Fibroblast of skin of left quadriceps (primary cell): ENCODE measurements at places on chromosomes 5 and 9.

DNA sequence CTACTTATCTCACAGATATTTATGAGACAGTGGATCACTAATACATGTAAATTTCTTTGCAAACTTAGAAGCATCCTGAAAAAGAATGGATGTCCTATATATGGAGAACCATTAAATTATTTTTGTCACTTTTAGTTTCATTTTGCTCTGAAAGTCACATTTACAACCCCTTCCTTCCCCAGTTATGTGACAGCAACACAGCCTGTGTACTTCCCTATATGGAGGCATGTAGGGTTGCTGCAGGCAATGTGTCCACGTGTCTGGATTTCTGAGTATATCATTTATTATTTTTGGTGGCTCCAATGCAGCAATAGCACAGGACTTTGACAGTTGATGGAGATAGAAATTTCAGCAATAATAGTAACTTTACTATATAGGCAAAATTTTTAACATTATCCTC is 156.4 kb downstream of the ST8SIA4 start:
- no peak for DNase-seq

DNA sequence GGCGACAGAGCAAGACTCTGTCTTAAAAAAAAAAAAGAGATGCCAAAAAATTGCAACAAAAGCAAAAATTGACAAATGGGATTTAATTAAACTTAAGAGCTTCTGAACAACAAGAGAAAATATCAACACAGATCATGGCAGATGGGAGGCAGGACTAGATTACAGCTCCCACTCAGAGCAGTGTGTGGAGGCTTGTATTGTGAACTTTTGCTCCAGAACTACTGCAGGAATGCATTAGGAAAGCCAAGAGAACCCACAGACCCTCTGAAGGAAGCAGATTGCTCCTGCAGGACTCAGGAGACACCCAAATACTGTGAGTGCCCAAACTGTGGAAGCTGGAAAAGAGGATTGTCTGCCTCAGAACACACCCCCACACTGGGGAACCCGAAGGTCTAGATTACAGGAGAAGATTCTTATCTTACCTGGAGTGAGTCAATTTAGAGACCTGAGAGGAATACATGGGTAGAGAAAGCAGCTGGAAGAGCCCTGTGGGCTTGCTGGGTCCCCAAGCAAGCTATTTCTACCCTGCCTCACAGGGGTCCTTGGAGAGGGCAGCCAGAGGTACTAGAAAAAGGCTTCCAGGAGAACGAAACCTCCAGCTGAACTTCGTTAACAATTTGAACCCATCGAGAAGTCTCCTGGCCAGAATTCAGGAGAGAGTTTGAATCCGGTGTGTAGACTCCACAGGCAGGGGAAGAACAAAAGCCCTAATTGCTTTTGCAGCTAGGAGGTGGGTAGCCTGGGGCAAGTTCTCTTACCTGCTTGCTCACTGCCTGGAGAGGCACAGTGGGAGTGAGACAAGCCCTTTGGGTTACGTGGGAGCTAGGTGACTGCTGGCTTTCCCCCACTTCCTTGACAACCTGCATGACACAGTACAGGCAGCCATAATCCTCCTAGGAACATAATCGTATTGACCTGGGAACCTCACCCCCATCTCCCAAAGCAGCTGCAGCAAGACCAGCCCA is 593.4 kb upstream of the RGMB start:
- DNase-seq, result no peak

DNA sequence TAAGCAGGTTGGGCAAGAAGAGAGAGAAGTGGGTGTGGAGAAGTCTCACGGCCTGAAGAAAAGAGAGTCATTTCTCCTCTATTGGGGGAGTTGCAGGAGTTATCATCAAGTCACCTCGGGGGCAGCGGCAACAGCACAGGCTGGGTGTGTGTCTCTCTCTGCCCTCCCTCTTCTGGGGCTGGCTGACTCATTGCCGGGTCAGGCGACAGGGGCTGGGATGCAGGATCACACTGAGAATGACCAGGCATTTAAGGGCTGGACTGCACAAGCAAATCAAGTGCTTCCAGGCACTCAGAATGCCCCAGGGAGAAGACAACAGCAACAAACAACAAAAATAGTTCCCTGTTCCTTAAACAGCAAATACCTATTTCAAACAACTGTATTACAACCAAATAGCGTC is 6.3 kb upstream of the EQTN start:
- DNase-seq, result no peak

DNA sequence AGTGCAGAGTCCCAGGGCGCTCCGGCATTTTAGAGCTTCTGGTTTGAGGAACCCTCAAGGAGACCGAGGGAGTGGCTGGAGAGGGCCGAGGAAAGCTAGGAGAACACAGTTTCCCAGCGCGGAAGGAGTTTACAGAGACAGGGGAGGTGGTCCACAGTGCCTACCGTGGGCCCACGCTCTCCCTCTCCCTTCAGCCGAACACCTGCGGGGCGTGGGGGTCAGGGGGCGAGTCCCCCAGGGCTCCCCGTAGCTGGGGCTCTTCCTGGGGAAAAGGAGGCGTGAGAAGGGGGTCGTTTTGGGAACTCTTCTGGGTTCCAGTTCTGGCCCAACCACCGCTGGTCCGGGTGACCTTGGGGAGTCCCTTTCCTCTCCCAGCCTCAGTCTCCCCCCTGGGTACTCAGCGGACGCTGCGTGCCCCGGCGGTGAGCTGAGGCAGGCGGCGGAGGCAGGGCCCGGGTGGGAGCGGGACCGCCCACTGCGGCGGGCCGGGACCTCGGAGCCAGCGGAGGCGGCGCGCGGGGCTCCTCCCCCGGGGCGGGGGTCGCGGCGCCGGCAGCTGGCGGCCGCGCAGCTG is 368 bp upstream of the FRMPD1 start:
- DNase-seq, result no peak

DNA sequence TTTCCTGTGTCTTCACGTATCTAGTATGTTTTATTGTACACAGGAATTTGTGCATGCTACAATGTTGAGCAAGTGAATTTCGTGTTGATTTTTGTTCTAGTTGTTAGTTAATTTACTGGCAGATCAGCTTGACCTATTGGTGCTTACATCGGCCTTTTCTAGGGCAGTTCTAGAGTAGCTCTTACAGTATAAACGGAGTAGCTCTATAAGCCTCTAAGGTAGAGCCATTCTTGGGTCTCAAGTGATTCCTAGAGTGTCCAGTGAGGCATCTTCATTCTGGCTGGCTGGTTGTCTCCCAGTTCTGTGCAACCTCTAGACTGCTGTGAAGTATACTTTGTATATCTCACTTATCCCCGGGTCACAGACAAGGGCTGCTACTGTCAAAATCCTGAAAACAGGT is 364.6 kb downstream of the CDH10 start:
- no peak for DNase-seq

GRCh38 chr9:17870722-17871121 is 291.9 kb downstream of the SH3GL2 start:
- DNase-seq, result no peak

DNA sequence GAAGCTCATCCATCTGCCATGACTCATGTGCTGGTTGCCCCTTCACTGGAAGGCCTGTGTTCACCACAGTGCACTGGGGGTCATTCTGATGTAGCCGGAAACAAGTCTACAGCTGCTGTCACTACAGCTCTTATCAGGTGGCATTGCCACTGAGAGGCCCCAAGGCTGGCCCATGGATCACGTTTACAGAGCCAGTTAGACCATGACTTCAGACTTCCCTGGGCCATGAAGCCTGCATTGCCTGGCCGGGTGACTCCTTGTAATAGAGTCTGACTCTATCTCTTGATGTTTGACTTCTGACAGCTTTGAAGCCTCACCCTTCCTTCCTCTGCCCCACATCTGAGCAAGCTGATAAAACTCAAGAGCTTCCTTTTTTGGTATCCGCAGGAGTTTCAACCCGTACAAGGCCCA is 473.5 kb upstream of the DAP start:
- DNase-seq, result no peak
